ENCODE measurements at places on chromosomes 11 and 22. TPM values are rescaled to one million over a fixed set of nuclear protein-coding genes. Genes with fewer than 3 reads are reported as not detected.

DNA sequence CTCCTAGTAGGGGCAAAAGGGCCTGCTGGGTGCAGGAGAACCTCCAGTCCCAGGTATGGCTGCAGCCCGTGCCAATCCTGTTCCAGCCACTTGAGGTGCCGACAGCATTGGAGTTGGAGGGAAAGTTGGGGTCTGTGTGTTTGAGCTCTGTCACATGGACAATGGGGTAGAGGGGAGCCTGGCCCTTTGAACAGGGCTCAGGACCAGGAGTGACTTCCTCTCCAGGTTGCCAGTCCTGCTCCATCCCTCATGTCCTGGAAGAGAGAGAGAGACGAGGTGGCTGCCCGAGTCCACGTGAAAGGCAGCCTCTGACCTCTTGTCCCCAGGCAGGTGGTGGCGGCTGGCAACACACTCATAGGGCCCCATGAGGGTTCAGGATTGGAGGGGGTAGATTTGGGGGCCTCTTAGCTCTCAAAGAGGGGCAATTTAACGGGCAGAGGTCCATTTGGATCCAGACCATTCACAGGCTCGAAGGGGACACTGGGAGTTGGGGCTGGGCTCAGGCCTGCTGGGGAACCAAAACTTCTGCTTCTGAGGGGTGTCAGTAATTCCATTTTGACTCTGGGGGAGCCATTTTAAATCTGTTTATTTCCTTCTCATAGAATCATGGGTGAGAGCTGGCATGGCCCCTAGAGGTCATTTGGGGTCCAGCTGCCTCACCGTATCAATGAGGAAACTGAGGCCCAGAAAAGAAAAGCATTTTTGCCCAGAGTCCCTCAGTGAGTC, 4.1 kb downstream of the ADORA2A start:
- peak; percentile 73 for DNase-seq
- no peaks in the 10 kb centered on the region for H3K27me3 ChIP-seq
- no peak overlapping the region for H3K4me3 ChIP-seq
- H3K27ac ChIP-seq, result peak overlapping the region; percentile 92

- peak; percentile 54 for DNase-seq
- no peaks in the 10 kb centered on the region for H3K4me1 ChIP-seq
- H3K36me3 ChIP-seq, result no peaks in the 10 kb centered on the region
- H3K4me3 ChIP-seq, result no peak overlapping the region
- H3K27ac ChIP-seq, result no peak overlapping the region
These were observed 47.3 kb downstream of the IGF2 start for GRCh38 chr11:2091786-2092463.

GRCh38 chr11:116418388-116419041, 354.3 kb downstream of the BUD13 start:
- no peak for DNase-seq
- no peaks in the 10 kb centered on the region for H3K27me3 ChIP-seq
- H3K4me3 ChIP-seq, result no peak overlapping the region
- no peak overlapping the region for H3K27ac ChIP-seq
- H3K36me3 ChIP-seq, result no peaks in the 10 kb centered on the region
- H3K4me1 ChIP-seq, result no peaks in the 10 kb centered on the region

DNA sequence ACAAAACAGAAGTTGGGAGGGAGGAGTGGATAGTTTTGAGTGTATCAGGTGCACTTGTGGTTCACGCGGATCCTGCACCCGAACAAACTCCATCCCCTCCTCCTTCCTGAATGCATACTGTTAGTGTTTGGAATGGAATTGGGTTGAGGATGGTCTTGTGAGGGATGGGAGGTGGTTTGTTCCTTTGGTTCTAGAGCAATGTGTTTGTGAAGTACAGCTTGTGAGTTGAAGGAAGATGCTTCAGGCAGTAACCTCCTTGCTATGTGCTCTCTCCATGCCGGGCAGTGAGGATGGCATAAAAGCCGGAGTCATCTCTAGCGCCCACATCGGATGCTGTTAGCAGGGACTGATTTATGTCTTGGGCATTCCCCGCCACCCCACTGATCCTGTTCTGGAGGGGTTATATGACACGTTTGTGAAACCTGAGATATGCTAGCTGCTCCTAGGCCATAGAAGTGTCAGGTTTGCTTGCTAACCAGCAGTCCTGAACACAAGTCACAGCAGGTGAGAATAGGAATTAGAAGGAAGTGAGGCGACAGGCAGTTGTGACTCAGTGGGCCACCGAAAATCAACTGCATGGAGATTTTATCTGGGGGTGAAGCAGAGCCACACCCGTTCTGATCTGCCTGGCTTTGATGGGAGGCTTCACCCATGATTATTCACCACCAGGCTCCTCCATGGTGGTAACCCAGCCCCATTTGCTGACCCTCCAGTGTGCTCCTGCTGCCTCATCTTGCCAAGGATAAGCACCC, 2.2 kb downstream of the BCR start:
- no peaks in the 10 kb centered on the region for H3K27me3 ChIP-seq
- peak overlapping the region; percentile 81 for H3K27ac ChIP-seq
- H3K4me1 ChIP-seq, result peaks cover 85% of the 10 kb centered on the region
- no peaks in the 10 kb centered on the region for H3K36me3 ChIP-seq
- H3K4me3 ChIP-seq, result peak overlapping the region; percentile 66

GRCh38 chr11:26806219-26806618, 84.4 kb upstream of the SLC5A12 start:
- H3K27me3 ChIP-seq, result no peaks in the 10 kb centered on the region
- no peak overlapping the region for H3K4me3 ChIP-seq
- no peak for DNase-seq
- no peaks in the 10 kb centered on the region for H3K4me1 ChIP-seq

CCDC87 gene
- polyA plus RNA-seq, result 0.08 TPM

MS4A7 gene
- 78.7 TPM for polyA plus RNA-seq

IRAG1 gene
- polyA plus RNA-seq, result 2.8 TPM

Measured in spleen (tissue), 13 donors.